Hippocampal formation (tissue), 2 donors: ENCODE measurements at places on chromosomes 1 and 21.

- DNase-seq = no peak
Observed at GRCh38 chr1:66399888-66400529, 133.9 kb upstream of the SGIP1 start.

- DNase-seq = no peak
Observed at GRCh38 chr1:33085332-33085731, 4.4 kb downstream of the AZIN2 start.

DNA sequence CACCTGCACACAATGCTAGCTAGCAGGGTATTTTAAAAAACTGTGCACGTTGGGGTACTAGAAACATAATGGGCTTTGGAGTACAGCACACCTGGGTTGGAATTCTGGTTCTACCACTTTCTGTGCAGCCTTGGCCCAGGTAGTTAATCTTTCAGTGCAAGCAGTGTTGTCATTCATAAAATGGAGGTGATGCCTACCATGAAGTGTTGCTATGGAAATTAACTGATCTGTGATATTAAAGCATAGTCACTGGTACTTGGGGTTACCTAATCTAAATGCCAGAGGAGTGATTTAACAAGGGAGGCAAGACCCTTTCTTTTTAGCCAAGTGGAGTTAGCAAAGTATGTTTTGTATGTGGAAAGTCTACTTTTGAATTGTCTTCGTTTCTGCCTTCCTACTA, 18.0 kb downstream of the ATP1B1 start:
- DNase-seq = no peak

- no peak for DNase-seq
Observed at GRCh38 chr1:86155051-86155806, 1.3 kb downstream of the COL24A1 start.

GRCh38 chr1:181350131-181350530, 133.2 kb upstream of the CACNA1E start:
- no peak for DNase-seq

DNA sequence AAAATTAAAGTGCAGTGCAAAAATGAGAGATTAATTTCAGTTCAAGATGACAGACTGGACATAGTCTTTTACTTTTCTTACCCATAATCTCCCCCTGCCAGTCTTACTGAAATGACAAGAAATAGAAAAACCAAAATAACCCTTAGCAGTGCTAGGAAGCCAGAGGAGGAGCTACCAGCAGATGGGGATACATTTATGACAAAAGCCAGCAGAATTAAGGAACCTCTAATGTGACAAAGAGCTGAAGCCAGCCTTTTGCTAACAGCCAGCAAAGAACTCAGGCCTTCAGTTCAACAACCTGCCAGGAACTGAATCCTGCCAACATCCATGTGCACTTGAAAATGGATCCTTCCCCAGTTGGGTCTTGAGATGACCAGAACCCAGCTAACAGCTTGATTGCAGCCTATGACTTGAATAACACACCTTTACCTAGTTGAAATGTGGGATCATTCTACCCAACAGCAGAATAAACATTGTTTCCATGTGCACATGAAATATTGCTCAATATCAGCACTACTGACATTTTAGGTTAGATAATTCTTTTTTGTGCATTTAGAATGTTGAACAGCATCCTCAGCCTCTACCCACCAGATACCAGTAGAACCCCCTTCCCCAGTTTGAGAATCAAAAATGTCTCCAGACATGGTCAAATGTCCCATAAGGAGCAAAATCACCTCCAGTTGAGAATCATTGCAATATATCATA, 7.9 kb upstream of the TRAF5 start:
- no peak for DNase-seq

- no peak for DNase-seq
Observed at GRCh38 chr21:35921471-35921870, 138.9 kb downstream of the SETD4 start.
